ENCODE measurements at places on chromosomes 7 and 10.

GRCh38 chr7:135914346-135914745 is 62.8 kb downstream of the MTPN start:
- no peak for DNase-seq

GRCh38 chr10:60760711-60761210 is 17.5 kb upstream of the CDK1 start:
- DNase-seq: no peak

DNA sequence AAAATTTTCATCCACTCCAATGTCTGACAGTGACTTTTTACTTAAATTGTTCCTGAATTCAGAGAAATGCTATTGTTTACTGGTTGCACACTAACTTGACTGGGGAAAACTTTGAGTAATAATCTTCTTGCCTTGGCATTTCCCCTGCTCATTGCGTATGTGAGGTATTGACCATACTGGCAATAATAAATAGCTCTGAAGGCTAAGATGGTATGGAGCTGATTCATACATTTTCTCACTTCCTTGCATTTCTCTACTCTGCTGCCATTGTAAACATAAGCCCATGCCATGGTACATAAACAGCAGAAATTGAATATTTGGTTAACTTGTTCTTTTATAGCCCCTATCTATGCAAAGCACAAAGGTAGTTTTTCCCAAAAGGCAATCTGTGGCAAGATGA is 290.0 kb downstream of the RNLS start:
- no peak for DNase-seq

DNA sequence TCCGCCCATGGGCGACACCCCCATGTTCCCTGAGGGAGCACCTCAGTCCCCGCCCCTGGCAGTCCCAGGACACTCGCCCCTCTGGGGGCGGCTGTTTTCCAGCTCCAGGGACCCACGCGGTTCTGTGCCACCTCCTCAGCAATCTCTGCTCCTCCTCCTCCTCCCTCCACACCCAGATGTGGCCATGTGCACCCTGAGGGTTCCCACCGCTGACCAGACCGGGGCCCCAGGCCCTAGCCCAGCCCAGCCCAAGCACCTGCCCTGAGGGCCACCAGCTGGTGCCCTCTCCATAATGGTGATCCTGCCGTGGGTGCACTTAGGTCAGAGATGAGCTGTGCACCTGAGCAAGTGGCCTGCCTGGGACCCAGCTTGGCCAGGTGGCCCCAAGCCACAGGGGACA is 25.1 kb downstream of the AP5Z1 start:
- DNase-seq: no peak

- no peak for DNase-seq
Measured at GRCh38 chr10:27504808-27505460, 830 bp downstream of the RAB18 start.

DNA sequence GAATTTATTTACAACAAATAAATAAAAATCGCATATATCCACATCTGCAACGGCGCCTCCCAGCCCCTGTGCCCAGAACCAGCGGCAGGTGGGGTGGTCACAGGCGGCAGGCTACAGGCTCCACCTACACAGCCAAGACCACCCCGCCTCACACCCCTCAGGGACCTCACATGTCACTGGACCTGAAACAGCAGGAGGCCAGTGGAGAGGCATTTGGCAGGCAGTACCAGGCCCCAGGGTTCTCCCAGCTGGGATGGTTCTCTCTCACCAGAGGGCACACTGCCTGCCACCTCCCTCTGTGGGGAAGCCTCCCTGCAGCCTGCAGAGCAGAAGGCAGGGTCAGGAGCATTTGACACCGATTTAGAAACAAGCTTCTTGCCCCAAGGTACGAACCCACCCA is 81.5 kb downstream of the MAD1L1 start:
- DNase-seq: no peak

GRCh38 chr10:68231106-68231816 is 652 bp downstream of the ATOH7 start:
- DNase-seq: no peak

- DNase-seq: no peak
Measured at GRCh38 chr7:27166531-27167505, 1.5 kb upstream of the HOXA9 start.

GRCh38 chr7:94056796-94057207 is 52.6 kb upstream of the BET1 start:
- DNase-seq: no peak

GRCh38 chr10:75229971-75230370 is 5.8 kb downstream of the COMTD1 start:
- DNase-seq: no peak

DNA sequence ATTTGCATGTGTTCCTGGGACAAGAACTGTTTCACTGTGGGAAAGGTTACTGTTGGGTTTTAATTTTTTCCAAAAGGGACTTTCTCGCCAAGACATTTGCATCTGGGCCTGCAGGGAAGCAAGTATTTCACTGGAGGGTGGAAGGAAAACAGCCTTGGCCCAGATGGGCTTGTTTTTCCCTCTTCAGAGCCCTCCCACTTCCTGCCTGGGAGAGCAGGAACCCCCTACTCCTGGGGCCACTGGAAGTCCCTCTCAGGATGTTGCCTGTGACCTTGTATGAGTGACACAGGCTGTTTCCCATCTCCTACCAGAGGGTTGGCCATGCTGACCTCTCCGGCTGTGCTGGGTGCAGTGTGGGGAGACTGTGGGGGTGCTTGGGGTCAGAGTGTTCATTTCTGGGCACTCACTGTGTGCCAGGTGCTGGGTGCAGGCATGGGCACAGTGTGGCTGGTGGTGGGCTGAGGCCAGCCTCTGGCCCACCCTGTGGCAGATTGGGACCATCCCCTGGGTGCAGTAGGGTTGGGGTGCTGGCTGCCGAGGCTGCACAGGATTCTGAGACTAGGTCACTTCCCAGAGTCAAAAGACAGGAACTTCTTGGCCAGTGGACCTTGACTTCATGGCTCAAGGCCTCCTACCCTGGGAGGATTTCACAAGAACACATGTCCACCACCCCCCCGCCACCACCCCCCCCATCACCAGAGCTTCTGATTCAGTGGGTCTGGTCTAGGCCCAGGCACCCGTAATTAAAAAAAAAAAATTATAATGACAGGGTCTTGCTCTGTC is 10.2 kb downstream of the TSPAN15 start:
- no peak for DNase-seq

- no peak for DNase-seq
Measured at GRCh38 chr10:17062009-17062408, 67.6 kb downstream of the CUBN start.

- no peak for DNase-seq
Measured at GRCh38 chr7:904847-905246, 28.5 kb downstream of the GET4 start.

- no peak for DNase-seq
Measured at GRCh38 chr10:90849956-90850749, 7.7 kb downstream of the HTR7 start.

DNA sequence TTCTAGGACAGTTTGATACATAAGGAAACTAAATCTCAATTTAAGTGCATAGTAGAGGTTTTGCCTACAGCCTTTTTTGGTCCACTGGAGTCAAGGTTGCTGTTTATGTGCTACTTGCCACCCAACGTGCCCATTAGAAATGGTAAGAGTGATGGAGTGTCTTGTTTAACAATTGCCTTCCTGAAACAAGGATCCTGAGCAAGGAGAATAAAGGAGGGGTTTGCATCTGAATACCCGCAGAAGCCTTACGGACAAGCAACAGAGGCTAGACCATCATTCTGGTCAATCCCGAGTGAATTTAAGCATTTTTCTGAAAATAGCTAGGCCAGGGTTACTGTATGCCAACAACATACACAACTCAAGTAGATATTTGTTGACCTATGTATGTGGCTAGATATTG is 63.6 kb downstream of the MARCHF5 start:
- no peak for DNase-seq

DNA sequence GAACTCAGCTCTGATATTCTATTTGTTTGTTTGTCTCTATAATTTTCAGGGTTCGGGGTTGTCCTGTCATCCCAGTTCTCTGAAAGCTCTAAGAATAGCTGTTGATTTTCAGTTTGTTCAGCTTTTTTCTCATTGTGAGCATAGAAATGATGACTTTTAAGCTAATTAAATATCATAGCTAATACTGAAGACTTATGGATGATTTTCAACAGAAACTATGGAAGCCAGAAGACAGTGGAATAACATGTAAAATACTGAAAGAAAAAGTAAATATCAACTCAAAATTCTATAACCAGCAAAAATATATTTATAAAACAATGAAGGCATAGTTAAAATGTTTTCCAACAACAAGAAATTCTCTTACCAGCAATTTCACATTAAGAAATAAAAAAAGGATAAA is 96.4 kb upstream of the ETV1 start:
- no peak for DNase-seq

DNA sequence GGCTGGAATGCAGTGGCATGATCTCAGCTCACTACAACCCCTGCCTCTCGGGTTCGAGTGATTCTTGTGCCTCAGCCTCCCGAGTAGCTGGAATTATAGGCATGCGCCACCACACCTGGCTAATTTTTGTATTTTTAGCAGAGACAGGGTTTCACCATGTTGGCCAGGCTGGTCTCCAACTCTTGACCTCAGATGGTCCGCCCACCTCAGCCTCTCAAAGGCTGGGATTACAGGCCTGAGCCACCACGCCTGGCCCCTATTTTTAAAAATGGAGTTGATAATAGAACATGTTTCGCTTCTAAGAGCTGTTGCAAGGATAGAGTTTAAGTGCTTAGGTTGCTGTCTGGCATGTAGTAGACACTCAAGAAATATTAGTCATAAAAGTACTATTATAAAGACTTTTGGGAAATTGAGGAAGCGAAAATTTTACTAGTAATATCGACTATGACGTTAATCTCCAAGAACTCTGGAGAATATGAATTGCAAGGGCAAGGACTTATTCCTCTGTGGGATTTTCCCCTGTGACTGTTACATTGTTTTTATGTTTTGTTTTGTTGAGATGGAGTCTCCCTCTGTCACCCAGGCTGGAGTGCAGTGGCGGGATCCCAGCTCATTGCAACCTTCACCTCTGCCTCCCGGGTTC is 7.9 kb downstream of the GTF2I start:
- DNase-seq: no peak

- no peak for DNase-seq
Measured at GRCh38 chr10:60963441-60964256, 19.7 kb upstream of the RHOBTB1 start.

DNA sequence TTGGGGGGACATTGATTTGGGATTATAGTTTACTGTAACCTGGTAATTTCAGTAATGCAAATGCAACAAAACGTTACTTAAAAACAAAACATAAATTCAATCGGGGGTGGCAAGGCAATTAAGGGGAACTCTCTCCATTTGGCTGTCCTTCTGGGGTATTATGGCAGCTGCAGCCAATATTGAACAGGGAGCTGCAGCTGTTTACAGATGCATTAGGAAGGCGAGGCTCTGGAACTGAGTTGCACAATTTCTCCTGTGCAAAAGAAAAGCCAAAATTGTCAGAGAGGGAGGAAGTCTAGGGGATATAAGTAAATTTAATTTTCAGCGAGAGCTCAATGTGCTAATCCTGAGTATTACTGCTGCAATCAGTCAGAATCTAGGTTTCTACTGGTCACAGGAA is 36.1 kb downstream of the NEUROD6 start:
- no peak for DNase-seq

- no peak for DNase-seq
Measured at GRCh38 chr7:1124816-1125602, 35.0 kb downstream of the ZFAND2A start.

GRCh38 chr10:80770239-80770638 is 232.5 kb downstream of the SH2D4B start:
- DNase-seq: no peak

DNA sequence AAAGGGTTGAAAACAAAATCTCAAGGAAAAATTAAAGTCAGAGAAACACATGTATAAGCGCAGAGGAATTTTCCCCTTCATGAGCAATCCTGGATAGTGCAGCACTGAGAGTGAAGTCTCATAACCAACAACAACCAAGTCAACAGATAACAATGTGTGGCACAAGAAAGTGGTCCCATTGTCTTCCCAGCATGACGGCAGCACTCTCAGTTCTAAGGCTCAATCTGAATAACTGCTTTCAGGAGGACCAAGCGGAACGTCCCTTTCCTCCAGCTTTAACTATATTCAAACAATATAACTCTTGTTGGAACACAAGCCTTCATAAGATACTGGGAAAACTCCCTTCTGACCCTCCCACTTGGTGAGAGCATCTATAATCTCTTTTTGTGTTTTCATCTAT is 137.9 kb downstream of the RAPGEF5 start:
- no peak for DNase-seq

DNA sequence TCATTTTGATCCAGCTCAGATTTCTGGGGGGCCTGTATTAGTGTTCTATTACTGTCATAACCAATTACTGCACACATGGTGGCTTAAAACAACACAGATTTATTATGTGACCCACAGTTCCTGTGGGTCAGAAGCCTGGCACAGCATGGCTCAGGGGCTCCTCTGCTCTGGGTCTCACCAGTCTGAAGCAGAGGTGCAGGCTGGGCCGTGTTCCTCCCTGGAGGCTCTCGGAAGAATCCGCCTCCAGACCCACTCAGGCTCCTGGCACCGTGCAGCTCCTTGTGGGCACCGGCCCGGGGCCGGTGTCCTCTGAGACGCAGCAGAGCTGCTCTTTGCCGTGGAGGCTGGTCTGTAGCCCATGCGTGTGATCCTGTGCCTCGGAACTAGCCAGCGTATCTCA is 61.5 kb downstream of the RAMP3 start:
- DNase-seq: no peak

DNA sequence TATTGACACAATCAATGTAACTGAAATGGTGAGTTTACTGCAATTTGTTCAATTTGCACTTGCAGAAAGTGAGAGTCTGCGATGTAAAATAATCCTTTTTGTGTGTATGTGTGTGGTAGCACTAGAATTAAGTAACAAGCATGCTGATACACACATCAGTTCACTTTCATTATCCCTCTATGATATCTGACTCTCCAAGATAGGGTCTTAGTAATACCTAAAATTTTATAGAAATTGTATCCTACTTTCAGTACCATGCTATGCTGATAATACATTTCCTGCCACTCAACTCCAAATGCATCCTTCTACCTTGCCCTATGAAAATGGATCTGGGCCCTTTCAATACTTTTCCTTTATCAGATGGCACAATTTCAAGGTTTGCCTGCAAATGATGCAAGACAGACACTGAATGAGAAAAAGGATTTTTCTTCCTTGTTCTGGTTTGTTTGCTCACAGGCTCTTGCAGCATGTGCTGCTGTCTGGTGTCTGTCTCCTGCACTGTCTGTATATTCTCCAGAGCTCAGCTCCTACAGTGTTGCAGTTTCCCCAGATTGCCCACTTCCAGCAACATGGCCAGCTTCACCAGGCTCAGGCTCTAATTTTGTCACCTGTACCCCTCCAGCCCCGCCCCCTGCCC is 297.9 kb upstream of the HGF start:
- DNase-seq: no peak

GRCh38 chr10:48274636-48275035 is at the start of gene FRMPD2:
TSS of gene FRMPD2 (minus strand) at chr10:48274696. CDS start at chr10:48274567, 129 bp downstream.
- no peak for DNase-seq

GRCh38 chr7:158374146-158374545 is 213.5 kb downstream of the PTPRN2 start:
- DNase-seq: no peak

All from stimulated activated CD4-positive, alpha-beta T cell treated with anti-CD3 and anti-CD28 coated beads, Interleukin-15, amount 100 ng/mL, for 1 hour (primary cell).